ENCODE measurements at places on chromosomes 3 and 15. TPM values are rescaled to one million over a fixed set of nuclear protein-coding genes. Genes with fewer than 3 reads are reported as not detected.

DNA sequence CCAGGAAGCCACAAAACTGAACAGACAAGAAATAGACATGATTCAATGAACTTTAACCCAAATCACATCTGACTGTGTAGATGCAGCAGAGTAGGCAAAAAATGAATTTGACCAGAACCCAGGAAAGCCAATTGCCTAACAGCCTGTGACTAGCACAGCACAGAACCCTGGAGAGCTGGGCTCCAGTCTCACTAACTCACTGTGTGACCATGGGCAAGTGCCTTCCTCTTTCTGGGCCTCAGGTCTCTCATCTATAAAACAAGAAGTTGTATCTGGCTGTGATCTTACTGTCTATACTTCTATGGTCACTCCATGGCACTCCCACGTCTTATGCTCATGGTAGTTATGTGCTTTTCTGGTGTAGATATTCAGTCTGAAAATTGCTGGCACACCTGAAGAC lies 48.1 kb upstream of the USP3 start:
- no peak for DNase-seq
- no peaks in the 10 kb centered on the region for H3K27me3 ChIP-seq
- H3K4me3 ChIP-seq, result no peak overlapping the region

GNB5 gene
- total RNA-seq, result 26.8 TPM

- no peaks in the 10 kb centered on the region for H3K36me3 ChIP-seq
- no peaks in the 10 kb centered on the region for H3K4me1 ChIP-seq
- no peak overlapping the region for H3K4me3 ChIP-seq
- no peak for DNase-seq
These were observed 288.2 kb upstream of the ZNF385D start for GRCh38 chr3:22039161-22039560.

DNA sequence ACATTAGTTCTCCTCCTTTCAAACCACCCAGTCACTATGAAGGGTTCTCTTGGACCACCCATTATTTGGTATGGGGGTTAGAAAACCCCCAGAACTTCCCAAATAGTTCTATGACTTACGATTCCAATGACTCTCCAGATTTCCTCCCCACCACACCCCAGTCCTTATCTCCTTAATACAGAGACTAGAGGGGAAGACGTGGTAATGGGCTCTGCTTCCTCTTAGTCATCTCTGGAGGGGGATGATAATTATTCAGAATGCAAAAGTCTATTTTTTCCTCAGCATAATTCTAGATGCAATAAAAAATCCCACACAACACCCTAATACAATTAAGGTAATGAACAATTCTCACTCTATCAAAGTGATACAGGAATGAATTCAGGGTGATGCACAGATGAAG lies 48.9 kb upstream of the CFAP161 start:
- peaks cover 8% of the 10 kb centered on the region for H3K4me1 ChIP-seq
- peaks cover 7% of the 10 kb centered on the region for H3K27me3 ChIP-seq
- H3K4me3 ChIP-seq, result no peak overlapping the region
- DNase-seq, result no peak
- H3K27ac ChIP-seq, result no peak overlapping the region

LMLN gene
- 5.4 TPM for total RNA-seq

HES1 gene
- total RNA-seq, result 0.81 TPM
